HCT116 (cell line): ENCODE measurements at places on chromosomes 1 and 21. TPM values are rescaled to one million over a fixed set of nuclear protein-coding genes. Genes with fewer than 3 reads are reported as not detected.

DNA sequence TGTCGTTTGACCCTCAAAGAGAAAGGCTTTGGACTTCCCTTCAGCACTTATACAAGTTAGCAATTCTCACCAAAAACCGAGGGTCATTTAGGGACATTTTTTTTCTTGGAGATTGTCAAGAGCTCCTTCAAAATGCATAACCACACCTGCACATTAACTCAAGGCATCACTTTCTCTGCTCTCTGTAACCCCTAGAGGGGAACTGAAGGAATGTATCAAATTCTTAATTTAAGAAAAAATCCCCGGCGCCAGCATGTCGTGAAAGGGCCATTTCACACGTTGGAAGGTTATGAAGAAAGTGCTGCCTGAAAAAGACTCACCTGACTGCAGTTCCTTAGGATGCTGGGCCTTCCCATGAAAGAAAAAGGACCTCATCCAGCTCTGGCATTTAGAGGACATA, 131.6 kb upstream of the ZC3H12A start:
- DNase-seq: no peak
- peaks cover 20% of the 10 kb centered on the region; the same call in 1 of the 2 replicates for H3K27me3 ChIP-seq
- H3K4me1 ChIP-seq: no peaks in the 10 kb centered on the region

- H3K27me3 ChIP-seq: no peaks in the 10 kb centered on the region
- H3K36me3 ChIP-seq: peaks cover 13% of the 10 kb centered on the region
- H3K4me1 ChIP-seq: no peaks in the 10 kb centered on the region
Measured at GRCh38 chr1:32798191-32798590, 19.0 kb downstream of the YARS1 start.

- DNase-seq: no peak
- H3K4me1 ChIP-seq: peaks cover 2% of the 10 kb centered on the region; the same call in 1 of the 2 replicates
- no peaks in the 10 kb centered on the region for H3K36me3 ChIP-seq
- no peak overlapping the region for H3K27ac ChIP-seq
- H3K27me3 ChIP-seq: no peaks in the 10 kb centered on the region
Measured at GRCh38 chr1:23178950-23179349, 10.3 kb upstream of the LUZP1 start.

Gene NHLH1
- 0.12 TPM for total RNA-seq

DNA sequence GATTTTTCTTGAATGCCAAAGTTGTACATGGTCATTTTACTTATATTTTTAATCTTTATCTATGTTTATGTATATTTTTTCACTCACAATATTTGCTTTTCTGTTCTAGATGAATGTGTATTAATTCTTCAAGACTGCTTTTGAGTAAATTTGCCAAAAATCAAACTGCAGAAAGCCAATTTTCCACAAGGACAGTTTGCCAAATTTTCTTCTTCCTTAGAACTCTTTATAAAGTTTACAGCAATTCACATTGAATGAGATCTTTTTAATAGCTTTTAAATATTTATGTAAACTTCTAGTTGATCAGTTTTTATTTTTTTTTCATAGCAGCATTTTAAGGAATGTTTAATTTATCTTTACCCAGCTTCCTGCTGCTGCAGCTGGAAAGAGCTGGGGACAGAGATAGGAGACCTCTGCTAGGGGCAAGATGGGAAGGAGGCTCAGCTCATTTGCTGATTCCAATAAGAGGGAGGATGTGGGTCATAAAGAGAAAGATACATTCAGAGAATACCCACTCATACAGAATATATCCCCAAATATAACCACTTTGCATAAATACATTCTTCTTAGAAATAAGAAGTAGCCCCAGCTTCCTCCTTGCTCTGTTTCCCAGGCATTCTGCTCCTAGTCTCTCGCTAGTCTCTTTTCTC, 93.0 kb downstream of the ODF2L start:
- no peak for DNase-seq
- no peak overlapping the region for H3K27ac ChIP-seq
- H3K27me3 ChIP-seq: no peaks in the 10 kb centered on the region
- H3K36me3 ChIP-seq: no peaks in the 10 kb centered on the region
- H3K4me3 ChIP-seq: no peak overlapping the region

GRCh38 chr1:183590244-183591191, at the start of gene NCF2:
NCF2 (minus strand) TSS chr1:183590459; CDS start chr1:183590329, 130 bp downstream.
- H3K27me3 ChIP-seq: no peaks in the 10 kb centered on the region
- no peak within 1 kb of the TSS for H3K4me3 ChIP-seq
- H3K4me1 ChIP-seq: peaks cover 7% of the 10 kb centered on the region; the same call in 1 of the 2 replicates
- H3K27ac ChIP-seq: no peak within 1 kb of the TSS
- no peak for DNase-seq

Gene GRIK3
- not detected for total RNA-seq

- no peak for DNase-seq
- H3K4me3 ChIP-seq: no peak overlapping the region
- H3K4me1 ChIP-seq: peaks cover 3% of the 10 kb centered on the region; the same call in 1 of the 2 replicates
Measured at GRCh38 chr1:210597555-210598134, 268.9 kb downstream of the HHAT start.

DNA sequence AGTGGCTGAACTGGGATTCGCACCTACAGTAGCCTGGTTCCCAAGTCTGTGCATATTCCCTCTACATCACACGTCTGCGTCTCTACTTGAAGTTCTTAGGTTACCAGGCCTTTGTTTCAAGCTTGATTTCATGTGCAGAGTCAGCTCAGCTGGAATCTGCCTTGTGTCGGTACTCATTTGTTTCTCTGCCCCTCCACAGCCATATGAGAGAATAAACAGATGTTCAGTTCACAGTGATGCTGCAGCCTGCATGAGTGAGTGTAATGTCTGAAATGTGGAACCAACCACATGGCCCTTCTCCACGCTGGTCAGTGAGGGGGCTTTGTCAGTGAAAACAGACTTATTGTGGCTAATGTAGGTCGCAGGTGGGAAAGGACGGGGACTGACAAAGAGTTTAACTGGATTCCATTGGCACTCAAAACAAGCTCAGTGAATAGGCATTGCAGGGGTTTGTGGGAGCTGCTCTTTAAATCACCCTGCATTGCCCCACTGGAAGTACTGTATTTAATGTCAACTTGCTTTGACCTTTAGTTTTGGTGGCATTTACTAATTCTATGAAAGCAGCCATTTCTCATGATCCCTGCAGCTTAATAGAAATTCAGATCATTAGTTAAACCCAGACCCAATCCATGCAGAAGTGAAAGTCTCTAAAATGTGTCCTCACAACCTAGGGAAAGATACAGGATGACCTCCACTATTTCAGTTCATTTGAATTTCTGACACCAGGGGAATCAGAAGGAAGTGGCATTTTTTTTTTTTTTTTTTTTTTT, 136.4 kb upstream of the FAM78B start:
- H3K27me3 ChIP-seq: peaks cover 31% of the 10 kb centered on the region; the same call in 1 of the 2 replicates
- no peak overlapping the region for H3K27ac ChIP-seq
- DNase-seq: no peak
- no peak overlapping the region for H3K4me3 ChIP-seq
- H3K36me3 ChIP-seq: no peaks in the 10 kb centered on the region

Gene SLAMF7
- 0.34 TPM for total RNA-seq

DNA sequence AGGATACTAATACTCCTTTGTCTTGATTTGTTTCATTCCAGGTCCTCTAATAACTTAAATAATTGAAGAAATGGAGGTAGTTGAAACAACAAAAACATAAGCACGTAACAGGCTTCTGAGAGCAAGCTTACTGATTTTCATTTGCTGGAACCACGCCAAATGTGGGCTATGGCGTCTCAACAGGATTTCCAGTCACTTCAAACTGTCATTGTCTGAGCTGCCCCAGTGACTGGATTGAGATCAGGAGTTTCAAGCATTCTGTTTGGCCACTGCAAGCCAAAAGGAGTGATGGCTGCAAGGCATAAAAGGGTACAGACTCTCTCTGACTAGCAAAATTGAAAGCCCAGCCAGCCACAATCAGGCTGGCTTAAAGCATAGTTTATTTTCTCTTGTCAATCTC, 289.9 kb downstream of the DPYD start:
- no peaks in the 10 kb centered on the region for H3K36me3 ChIP-seq
- no peak for DNase-seq
- H3K4me3 ChIP-seq: no peak overlapping the region
- no peak overlapping the region for H3K27ac ChIP-seq
- no peaks in the 10 kb centered on the region for H3K4me1 ChIP-seq
- H3K27me3 ChIP-seq: no peaks in the 10 kb centered on the region

Gene DNALI1
- total RNA-seq: 0.64 TPM

GRCh38 chr21:46098303-46099141, 610 bp downstream of the COL6A2 start:
- H3K27ac ChIP-seq: peak overlapping the region; percentile 59; the same call in 1 of the 2 replicates
- H3K36me3 ChIP-seq: no peaks in the 10 kb centered on the region
- no peaks in the 10 kb centered on the region for H3K27me3 ChIP-seq
- peak overlapping the region; percentile 59 for H3K4me3 ChIP-seq
- no peak for DNase-seq
- peaks cover 6% of the 10 kb centered on the region; the same call in 1 of the 2 replicates for H3K4me1 ChIP-seq

Gene LCE2C
- not detected for total RNA-seq

GRCh38 chr1:6891781-6892579, 106.7 kb downstream of the CAMTA1 start:
- DNase-seq: no peak
- no peaks in the 10 kb centered on the region for H3K36me3 ChIP-seq
- no peak overlapping the region for H3K27ac ChIP-seq
- H3K4me1 ChIP-seq: no peaks in the 10 kb centered on the region
- no peaks in the 10 kb centered on the region for H3K27me3 ChIP-seq

Gene SH3BP5L
- total RNA-seq: 22.3 TPM

DNA sequence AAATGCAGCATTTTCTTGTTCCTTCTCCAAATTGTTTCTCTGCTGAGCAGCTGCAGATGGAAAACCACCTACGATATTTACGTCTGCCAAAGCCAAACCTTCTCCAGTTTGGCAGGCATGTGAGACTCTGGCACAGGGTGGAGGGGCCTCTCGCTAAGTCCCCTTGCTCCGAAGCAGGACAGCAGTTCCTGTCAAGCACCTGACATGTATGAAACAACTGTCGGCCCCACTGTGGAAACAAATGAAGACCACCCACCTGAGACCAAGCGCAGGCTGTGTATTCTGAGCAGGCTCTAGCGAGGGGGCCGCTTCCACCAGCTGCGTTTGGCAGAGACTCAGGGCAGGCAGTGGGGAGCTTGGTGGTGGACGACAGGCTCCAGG, 74.7 kb downstream of the RIPK4 start:
- H3K27ac ChIP-seq: no peak overlapping the region
- H3K36me3 ChIP-seq: no peaks in the 10 kb centered on the region
- peaks cover 26% of the 10 kb centered on the region for H3K27me3 ChIP-seq
- DNase-seq: no peak
- H3K4me3 ChIP-seq: no peak overlapping the region
- no peaks in the 10 kb centered on the region for H3K4me1 ChIP-seq

Gene SYT2
- total RNA-seq: not detected

Gene BMP8A
- total RNA-seq: 4.1 TPM

DNA sequence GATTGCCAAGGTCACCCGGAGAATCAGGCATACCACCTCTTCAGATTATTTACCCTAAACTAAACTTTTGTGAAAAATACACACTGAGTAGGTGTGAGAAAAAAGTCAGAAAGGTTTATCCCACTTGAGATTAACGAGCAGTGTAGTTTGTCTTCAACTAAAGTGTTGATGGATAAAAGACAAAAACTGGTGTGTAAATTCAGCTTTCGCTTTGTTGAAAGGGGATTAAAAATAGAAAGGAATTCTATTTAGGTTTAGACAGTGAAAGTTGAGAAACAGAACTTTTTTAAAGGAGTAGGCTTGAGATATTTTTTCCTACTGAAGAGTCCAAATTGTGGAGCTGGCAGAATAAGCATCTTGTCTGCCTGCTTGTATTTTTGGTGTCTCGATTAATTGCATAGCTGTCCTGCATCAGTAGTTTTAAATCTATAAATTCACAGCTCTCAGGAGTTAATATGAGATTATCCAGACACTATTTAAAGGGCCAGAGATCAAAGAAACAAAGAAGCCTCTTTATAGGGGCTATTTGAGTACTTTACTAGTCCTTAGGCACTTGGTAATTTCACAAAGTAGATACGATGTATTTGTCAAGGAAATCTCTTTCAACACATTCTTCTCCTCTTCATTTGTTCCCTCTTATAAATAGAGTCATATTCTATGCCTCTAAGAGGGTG, 46.7 kb upstream of the RABGAP1L start:
- H3K36me3 ChIP-seq: no peaks in the 10 kb centered on the region
- H3K4me3 ChIP-seq: no peak overlapping the region
- no peaks in the 10 kb centered on the region for H3K4me1 ChIP-seq
- H3K27ac ChIP-seq: no peak overlapping the region
- H3K27me3 ChIP-seq: no peaks in the 10 kb centered on the region

Gene PLA2G2C
- total RNA-seq: not detected
